ENCODE measurements at places on chromosomes 7 and 10.

DNA sequence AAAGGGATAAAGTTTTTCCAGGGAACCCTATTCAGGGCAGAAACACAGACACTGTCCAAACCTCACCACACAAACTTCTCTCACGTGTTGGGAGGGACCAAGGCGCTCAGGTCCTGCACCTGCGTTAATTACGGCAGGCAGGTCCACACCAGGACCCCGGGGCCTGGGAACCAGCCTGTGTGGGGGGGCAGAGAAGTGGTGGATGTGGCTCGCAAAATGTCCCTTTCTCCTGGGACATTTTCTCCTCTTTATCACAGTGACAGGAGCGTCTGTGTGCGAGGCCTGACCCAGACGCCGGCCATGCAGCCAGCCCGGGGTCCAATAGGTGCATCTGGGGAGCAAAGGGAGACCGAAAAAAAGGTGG, 73.4 kb upstream of the ZNF722 start:
- no peak for DNase-seq

DNA sequence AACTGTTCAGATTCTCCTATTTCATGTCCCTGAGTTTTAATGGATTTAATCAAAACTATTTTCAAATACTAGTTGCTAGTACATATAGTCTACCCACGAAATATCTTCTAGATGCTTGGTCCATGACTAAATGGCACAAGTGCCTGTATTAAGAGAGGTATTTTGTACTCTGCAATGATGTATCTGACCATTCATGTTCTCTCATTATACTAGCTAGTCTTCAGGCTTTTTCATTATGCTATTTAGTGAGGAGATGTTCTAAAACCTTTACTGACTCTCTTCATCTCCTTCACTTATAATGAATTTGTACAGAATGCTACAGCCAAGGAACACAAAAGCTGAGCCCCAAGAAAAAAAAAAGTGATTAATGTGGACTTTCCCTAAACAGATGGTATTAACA, 222.5 kb downstream of the AHR start:
- DNase-seq = no peak

DNA sequence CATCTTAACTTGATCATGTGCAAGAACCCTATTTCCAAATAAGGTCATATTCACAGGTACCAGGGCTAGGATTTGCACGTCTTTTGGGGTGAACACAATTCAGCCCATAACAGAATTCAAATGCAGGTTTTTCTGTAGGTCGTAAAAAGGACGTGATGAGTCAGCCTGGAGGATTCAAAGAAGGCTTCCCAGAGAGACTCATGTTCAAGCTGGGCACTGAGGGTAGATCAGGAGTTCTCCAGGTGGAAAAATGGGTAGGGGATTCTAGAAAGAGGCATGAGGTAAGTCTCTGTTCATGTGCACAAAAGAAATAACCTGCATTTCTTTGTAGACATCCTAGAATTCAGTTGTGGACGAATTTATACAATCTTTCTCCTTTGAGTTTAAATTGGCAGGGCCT, 160.4 kb downstream of the RPS24 start:
- no peak for DNase-seq

- no peak for DNase-seq
These were observed 9.5 kb upstream of the RBM20 start for GRCh38 chr10:110634527-110635209.

GRCh38 chr7:101885597-101885955, 68.2 kb downstream of the CUX1 start:
- DNase-seq = no peak

GRCh38 chr7:29030781-29031275, 72.7 kb upstream of the TRIL start:
- no peak for DNase-seq

DNA sequence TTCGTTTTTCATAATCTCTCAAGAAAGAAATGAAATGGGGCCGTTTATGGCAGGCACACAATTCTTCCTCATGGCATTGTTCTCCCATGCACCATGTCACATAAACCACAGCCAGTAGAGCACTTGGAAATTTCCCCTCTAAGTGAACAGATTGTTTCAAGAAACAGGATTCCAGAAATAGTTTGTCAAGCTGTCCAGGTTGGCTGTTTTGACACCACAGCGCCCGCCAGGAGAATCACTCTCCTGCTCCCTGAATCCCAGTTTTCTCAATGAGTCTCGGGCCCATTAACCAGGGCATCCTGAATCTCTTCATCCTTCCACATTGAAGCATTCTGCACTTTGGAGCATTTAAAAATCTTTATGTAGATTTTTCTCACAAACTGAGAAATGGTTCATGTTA, 172.2 kb upstream of the NEBL start:
- DNase-seq = no peak

DNA sequence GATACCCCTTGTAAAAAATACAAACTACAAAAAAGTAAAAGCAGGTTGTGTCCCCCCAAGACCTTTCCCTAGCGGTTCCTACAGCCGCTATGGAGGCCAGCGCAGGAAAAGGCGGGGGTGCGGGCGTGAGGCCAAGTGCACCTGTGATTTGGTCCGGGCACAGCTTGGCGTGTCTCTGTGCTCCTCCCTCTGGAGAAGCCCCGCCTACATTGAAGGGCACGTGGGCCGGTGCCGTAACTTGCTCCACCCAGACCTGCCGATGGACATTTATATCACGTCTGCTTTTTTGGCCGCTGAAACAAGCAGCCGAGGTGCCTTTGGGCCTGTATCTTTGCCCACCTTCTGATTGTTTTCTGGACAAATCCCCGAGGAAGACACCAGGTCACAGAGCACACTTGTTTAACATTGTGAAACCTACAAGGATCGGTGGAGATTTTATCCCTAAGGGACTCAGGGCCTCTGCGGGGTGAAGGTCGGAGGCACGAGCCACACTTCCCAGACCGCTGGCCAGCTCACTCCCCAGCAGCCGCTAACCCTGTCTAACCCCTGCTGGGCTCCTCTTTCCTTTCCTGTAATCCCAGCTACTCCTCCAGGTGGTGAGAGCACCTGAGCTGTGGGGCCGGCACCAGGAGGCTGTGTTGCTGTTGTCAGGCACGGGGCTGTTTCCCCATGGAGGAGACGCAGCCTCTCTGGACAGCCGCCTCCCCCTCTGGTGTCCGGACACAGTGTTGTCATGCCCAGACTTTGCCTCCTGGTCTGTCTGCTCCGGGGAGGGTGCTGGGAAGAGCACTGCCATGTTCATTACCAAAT, 18.8 kb upstream of the INPP5A start:
- DNase-seq = no peak

- DNase-seq = no peak
These were observed 77.8 kb upstream of the SH2B2 start for GRCh38 chr7:102208826-102209225.

DNA sequence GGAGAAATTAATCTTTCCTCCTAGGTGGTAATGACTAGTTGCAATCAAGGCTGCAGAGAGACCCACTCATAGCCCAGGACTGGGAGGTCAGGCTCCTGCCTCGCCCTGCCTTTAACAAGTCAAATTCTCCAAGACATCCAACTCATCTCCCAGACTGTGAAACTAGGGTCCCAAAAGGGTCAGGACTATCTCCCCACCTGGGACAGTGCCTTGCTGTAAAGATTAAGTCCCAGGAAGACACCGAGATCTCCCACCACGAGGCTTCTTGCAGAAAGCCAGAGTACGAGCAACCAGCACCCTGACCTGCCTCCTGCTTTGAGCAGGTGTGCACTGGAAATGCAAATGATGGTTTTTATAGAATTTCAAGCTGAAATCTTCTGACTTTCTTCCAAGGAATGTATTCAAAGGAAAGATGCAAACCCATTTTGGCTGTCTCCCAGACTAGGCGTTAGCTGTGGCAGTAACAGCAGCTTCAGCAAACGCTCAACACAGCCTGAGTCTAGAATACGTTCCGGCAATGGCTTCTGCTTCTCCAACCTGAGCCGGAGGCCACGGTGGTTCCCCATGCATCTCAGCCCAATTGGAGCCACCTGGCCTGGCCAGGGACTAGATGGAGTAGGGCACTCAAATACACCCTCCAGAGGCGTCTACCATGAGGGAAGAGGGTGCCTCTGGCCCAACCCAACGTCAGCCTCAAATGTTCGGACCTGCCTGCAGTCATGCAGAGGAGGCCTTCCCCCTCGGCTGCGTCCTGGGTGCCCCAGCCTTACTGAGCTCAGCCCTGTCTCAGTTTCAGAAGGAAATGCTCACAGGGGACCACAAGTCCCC, 170.4 kb downstream of the PRKAG2 start:
- no peak for DNase-seq

GRCh38 chr10:132035476-132035875, 30.3 kb upstream of the JAKMIP3 start:
- no peak for DNase-seq

- DNase-seq = no peak
These were observed 17.2 kb upstream of the SLC26A4 start for GRCh38 chr7:107643407-107643806.

DNA sequence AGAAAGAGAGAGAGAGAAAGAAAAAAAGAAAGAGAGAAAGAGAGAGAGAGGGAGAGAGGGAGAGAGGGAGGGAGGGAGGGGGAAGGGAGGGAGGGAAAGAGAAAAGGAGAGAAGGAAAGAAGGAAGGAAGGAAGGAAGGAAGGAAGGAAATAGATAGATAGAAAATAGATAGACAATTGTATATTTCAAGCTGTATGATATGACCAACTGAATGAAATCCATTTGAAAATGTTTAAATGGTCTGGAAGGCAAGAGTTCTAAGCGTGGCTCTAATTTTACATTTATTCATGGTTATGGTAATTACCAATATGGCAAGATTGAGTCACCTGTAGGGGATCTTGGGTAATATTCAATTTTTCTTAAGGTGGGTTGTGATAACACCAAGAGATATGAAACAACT, 24.4 kb upstream of the CTAGE4 start:
- DNase-seq = no peak

- DNase-seq = no peak
These were observed 158.8 kb downstream of the TWIST1 start for GRCh38 chr7:18958627-18959026.

DNA sequence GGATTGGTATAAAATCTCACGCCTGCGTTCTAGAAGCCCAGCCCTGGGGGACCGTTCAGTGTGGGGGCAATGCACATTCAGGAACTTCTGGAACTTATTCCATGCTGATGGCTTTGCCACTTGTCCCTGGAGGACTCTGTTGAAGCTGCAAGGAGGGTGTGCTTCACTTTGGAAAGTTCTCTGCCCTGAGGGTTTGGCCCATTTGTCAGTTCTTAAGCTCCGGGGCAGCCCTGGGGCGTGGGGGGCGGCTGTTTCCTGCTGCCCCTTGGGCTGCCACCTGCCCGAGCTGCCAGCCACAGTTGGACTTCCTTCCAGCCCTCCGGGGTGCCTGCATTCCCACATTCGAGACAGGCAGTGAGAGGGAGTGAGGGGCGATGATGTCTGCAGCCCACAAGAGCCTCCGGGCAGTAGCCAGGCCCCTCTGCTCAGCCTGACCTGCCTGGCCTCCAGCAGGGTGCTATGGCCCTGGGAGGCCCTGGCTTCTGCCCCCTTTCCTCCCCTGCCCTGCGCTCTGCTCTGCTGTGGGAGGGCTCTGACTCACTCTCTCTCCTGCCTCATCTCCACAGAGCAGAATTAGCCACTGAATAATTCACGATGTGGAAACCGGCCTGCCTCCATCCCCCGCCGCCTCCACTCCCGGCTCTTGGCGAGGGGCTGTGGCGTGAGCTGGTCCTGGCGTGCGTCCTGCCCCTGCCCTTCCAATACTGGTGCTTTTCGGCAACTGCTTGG, 1.9 kb downstream of the TTYH3 start:
- no peak for DNase-seq

DNA sequence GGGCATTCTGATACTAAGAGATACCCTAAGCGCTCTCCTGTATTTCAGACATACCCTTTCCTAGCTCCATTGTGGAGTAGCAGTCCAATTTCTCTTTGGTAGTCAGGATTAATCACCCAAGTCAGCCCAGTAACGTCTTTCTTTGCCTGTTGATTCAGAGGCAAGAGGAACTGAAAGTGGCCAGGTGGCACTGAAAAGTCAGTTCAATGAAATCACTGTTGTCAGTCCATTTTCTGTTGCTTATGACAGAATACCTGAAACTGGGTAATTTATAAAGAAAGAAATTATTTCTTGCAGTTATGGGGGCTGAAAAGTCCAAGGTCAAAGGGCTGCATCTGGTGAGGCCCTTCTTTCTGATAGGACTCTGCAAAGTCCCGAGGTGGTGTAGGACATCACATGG, 40.2 kb downstream of the ANKRD61 start:
- no peak for DNase-seq

- no peak for DNase-seq
These were observed 170.4 kb downstream of the EGFR start for GRCh38 chr7:55189146-55189766.

DNA sequence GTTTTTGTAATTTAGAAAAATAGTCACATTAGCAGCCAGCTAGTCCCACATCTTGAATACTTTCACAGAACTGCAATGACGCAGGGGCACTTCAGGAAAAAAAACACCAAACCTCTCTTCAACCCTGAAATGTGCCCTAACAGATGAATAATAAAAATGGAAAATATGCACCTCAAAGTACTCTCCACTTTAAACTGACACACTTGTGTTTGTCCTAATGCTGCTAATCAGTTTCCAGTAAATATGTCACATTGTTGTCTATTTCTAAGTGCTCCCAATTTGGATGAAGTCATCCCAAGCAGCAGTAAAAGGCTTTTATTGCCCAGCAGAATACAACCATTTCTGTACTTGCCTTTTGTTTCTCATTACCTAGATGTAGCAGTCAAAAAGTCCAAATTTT, 86.7 kb downstream of the PARD3 start:
- DNase-seq = no peak

DNA sequence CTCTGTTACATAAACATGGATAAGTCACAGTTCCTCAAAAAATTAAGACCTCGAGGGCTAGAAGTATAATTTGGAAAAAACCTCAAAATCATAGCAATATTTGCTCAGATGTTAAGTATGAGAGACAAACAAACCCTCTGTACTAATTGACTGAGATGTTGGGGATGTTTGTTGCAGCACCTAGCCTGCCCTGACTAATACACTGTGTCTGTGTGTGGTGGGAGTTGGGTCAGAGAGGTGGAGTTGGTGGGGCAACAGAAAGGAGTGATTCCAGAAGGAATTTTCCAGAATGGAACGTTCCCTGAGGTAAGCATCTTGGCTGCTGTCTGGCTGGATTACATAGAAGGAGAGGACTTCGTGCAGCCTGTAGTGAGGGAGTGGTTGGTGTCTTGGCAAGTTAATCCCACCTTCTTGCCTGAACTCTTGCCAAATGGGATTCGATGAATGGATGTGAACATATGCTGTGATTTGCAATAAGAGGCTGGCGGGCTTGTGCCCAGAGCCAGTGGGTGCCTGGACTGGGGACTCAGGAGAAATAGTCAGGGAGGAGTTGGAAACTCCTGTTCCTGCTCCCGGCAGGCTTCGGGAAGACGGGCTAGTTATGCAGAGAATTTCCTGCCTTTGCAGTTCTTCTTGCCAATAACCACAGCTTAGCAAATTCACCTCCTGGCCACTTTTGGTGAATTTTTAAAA, 9.3 kb upstream of the FAM180A start:
- DNase-seq = no peak

GRCh38 chr7:105880571-105881330, 4.4 kb upstream of the ATXN7L1 start:
- DNase-seq = no peak

DNA sequence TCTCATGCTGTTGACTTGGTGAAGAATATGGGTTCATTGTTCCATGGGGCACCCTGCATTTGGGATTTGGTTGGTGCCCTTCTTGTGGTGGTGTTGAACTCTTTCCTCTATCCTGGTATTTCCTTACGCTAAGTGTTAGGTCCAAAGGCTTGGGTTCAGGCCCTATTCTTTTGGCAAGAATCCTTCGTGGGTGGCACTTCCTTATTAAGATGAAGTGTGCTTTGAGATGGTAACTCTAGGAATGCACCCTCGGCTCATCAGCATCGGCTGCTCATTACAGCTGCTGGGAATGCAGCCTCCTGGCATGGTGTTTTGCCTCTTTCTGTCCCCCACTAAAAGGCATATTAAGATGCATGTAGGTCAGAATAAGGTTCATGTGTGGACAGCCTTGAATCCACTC, 380.7 kb downstream of the RPS24 start:
- DNase-seq = no peak
